ENCODE measurements at places on chromosomes 5 and 9.

DNA sequence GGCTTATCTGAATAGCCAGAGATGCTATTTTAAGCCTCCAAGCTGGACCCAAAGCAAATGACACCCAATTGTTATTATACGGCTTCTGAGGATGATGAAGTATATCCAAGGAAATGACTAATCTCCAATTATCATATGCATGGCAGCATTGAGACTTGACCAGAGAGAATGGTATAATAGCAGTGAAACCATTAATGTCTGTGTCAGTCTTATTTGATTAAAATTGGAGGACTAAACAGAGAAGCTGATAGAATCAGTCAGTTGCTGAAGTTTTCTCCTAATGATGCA lies 200.5 kb downstream of the EFNA5 start:
- DNase-seq = no peak

GRCh38 chr5:77590347-77590746 lies 48.2 kb downstream of the OTP start:
- DNase-seq = peak; percentile 1

GRCh38 chr5:59905188-59905587 lies 11.7 kb upstream of the PDE4D start:
- no peak for DNase-seq

DNA sequence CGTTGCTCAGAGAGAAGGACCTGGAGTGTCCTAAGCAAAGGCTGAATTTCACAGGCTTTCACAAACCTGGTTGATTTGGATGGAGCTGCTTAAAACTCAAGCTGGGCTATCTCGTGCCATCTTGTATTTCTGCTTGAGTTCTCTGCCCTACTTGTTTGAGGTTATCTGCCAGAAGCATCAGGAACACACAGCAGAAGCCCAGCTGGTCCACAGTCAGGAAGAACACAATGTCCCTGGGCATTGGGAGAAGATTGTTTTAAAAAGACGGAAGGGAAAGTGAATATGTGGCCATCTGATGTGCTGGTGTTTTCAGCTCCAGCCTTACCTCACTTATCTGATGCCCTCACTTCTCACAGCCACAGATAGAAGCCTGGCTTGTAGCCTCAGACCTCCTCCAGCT lies 32.9 kb upstream of the SLC36A1 start:
- DNase-seq = no peak

DNA sequence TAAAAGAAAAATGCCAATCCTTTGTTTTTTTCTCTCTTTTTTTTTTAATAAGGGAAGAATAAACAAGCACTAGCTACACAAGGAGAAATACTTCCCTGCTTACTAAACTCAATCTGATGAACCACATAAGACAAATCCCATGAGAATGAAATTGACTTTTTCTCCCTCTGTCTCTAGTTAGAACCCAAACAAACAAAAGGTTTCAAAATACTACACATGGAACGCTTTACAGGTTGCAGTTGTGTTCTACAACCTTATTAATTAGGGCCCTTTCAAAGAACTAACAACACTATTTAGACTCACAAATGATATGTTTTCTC lies 124.5 kb downstream of the PDE4D start:
- DNase-seq = no peak

GRCh38 chr9:129208207-129209032 lies 30.4 kb upstream of the IER5L start:
- DNase-seq = peak; percentile 24

DNA sequence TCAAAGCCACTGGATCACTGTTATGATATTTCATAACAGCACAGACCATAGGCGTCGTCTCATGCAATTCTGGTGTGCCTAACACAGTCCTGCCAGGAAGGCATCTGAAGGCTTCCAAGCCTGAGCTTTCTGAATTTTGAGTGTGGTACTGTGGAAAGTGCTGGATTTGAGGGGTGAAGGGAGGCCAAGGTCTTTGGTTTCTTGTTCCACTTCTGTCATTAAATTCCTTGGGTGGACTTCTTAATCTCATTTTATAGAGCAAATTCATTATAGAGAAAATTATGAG lies 441.3 kb upstream of the PIK3R1 start:
- DNase-seq = no peak

- no peak for DNase-seq
Observed at GRCh38 chr5:105688227-105688792, 1982.4 kb downstream of the EFNA5 start.

DNA sequence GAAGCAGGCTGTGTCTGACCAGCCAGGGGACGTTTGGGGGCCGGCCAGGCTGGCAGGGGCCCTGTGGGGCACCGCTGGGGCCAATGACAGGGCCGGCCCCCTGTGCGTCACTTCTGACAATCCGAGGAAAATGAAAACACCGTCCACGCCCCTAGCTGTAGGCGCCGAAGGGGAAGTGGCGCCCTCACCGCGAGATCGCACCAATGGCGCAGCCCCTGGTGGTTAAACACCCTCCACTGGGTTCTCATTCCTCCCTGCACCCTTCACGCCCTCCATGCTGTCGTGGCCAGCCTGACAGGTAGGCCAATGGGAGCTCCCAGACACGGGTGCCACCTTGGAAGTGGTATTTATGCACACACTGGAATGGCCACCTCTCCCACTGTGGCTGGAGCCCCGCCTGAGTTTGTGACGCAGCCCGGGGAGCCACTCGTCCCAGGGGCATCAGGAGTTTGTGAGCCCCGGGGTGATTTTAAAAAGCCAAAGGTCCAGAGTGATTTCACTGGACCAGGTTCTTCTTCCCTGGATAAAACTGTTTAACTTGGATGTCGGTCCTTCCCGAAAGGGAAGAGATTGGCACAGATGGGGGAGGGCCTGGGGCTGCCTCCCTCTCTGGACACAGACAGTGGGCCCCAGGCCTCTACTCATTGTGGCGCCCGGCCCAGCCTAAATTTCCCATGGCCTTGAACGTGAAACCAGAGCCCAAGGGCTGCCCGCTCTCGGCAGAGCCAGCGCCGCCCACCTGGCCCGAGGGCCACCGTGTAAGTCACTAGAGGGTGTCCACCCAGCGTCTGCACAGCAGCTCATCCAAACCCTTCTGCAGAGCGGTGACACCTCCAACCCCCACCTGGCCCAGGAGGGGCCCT lies 49.7 kb downstream of the NKD2 start:
- DNase-seq = no peak

- DNase-seq = no peak
Observed at GRCh38 chr5:69035665-69036064, 58.1 kb upstream of the SLC30A5 start.

- DNase-seq = no peak
Observed at GRCh38 chr9:82022121-82022520, 33.5 kb downstream of the SPATA31D1 start.

DNA sequence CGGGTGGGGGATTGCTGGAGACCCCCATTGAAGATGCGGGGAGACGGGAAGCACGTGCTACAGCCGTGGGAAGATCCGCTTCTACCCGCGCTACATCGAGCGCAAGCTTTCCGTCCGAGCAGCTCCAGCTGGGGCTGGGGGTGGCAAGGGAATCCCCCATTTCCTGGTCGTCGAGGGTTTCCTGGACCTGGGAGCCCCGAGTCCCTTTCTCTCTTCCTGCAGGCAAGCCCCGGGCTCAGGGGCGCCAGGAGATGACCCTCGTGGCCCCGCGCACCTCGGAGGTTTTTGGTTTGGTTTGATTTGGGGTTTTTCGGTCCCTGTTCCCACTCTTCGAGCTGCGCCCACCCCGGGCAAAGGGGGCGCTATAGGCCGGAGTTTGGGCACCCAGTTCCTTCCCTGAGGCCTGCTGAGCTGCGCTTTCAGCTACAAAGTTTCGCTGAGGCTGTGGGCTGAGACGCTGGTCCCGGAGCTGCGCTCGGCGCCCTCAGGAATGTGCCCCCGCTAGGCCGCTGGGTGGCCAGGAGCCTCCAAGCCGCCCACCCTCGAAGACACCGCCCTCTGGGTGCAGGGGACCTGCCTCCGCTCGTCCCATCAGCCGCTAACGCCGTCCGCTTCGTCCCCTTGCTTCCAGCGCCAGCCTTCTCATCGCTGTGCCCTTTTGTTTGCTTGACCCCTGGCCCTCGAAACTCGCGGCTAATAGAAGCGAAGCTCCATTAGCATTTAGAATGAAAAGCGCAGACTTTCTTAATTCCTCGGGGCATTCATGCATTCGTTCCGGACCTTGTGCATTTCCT lies 2.9 kb downstream of the NR4A3 start:
- peak; percentile 75 for DNase-seq

DNA sequence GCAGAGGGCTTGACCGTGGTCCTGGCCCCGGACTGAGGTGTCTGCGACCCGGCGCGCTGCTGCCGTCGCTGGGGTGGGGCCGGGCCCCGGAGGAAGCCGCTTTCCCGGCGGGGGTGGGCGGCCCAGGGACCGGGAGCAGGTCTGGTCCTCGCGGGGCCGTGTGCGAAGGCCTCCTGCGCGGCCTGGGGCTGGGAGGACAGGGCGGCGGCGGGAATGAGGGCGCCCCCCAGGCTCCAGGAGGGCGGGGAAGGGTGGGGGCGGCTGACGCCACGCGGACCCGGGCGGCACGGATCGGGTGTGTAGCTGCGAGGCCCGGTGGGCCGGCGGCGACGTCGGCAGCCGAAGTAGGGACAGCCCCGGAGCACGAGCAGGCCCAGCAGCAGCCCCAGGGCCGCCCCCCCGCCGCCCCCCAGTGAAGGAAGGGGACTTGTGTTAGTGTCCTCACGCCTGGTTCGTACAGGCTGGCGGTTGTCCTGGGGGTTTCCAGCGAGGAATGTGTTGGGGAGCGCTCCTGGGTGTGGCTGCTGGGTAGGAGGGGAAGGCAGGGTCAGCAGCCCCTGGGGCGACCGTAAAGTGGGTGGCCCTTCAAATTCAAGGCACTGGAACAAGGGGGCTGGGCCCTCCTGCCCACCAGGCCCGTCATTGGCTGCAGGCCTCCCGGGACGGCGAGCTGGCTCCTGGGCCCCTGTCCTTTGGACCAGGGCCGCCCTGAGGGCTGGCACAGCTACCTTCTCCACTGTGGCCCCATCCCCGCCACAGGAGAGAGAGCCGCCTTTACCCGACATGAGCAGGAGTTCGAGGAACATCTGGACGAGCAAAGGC lies 597 bp upstream of the TMEM250 start:
- DNase-seq = no peak

DNA sequence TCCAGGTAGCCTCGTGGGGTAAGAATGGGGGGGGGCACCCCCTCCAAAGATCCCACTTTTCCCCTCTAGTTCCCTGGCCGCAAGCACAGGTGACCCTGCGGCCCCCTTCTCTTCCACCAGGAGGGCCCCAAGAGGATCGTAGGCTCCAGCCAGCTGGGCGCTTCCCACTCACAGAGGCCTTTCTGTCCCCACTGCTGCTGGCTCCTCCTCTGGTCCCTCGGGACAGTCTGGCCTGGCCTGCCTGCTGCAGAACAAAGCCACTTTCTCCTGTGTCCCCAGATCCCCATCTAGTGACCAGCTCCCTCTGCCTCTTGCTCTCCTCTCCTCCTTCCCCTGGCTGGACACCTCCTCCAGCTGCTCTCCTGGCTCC lies 534 bp upstream of the SAPCD2 start:
- no peak for DNase-seq

DNA sequence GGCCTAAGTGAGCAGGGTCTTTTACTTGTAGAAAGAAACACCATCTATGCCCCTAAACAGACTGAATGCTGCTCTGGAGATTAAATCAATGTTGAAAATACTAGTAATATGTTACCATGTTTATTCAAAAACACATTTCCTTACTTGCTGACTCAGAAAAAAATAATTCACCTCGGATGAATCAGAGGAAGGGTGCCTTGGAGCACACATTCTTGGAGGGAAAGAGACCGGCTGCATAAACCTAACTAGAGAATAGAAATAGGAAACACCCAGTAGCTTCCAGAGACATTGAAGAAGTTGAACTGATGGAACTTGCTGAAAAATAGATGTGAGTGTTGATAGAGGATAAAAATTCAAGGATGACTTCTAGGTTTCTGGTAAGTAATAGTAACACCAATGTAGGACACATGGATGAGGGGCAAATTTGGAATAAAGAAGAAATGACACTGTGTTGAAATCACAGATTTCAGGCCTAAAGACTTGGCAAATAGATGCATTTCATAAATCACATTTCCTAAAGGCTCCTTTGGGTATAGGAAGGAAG lies 76.9 kb upstream of the MINAR2 start:
- DNase-seq = no peak

DNA sequence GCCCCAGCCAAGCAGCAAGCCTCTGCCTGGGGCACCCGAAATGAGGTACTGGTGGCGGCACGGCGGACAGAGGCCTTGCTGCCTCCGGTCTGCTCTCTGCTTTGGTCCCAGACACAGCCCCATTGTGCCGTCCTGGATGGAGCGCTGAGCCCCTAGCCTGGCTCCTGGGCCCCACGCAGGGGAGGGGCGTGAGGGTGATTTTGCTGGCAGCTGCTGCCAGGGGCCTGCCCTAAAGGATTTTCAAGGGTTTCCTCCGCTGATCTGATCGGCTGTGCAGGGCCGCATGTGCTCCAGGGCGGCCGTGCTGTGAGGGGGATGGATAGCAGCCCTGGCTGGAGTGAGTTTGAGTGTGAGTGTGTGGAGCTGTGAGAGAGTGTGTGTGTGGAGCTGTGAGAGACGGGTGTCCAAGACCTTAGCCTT lies 1.3 kb downstream of the GPSM1 start:
- no peak for DNase-seq

DNA sequence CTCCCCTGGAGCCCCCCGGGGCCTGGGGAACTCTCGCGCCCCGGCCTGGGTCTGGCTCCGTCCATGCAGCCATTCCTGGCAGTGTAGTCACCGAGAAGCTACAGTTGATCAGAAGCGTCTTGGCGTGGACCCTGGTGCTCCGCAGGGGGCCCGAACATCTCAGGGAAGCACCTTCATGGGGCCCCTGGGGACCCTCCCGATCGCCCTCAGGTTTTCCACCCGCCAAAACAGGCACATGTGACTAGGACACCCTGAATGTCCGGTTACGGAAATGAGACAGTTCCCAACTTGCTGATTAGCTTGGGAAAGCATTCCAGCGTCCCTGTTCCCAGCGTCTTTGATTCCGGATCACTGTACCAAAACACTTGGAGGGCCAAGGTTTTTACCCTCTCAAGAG lies 472 bp downstream of the FBXO4 start:
- peak; percentile 26 for DNase-seq

GRCh38 chr9:96612105-96612965 lies 7.3 kb downstream of the CDC14B start:
- DNase-seq = no peak

DNA sequence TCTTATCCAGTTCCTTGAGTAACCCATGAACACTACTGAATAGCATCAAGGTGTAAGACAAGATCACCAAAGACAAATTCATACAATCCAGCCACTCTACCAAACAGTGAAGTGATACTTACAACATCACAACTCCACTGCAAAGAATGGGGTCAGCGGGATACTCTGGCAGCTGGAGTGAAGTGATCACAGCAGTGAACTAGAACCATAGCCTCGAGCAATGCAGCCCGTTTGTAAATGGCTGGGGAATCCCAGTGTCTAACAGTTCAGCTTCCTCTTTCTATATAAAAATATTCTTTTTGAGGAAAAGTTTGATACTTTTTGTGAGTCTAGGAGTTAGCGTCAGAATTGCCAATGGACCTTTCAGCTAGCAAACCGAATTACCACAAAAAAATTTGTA lies 515.2 kb downstream of the ZNF608 start:
- DNase-seq = no peak

DNA sequence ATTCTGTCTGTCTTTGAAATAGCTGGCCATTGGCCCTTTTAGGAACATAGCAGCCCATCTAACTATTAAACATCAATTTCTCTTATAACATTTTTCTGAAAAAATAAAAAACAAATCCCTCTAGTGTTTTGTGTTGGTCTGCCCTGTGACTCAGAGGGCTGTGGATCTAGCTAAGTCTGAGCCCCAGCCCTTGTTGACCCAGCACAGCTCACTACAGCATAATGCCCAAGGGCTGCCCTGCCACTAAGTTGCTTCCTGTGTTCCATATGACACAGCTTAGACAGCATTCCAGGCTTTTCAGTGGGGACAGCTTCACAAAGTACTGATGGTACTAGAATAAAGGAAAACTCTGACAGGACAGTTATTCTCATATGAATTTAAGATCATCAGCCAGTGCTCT lies 136.0 kb downstream of the SCAMP1 start:
- no peak for DNase-seq
